ENCODE measurements at places on chromosomes 6 and 20.

GRCh38 chr20:17061715-17062114 is 165.1 kb upstream of the PCSK2 start:
- no peak for DNase-seq

GRCh38 chr6:54716010-54716409 is 130.6 kb upstream of the FAM83B start:
- DNase-seq: no peak

DNA sequence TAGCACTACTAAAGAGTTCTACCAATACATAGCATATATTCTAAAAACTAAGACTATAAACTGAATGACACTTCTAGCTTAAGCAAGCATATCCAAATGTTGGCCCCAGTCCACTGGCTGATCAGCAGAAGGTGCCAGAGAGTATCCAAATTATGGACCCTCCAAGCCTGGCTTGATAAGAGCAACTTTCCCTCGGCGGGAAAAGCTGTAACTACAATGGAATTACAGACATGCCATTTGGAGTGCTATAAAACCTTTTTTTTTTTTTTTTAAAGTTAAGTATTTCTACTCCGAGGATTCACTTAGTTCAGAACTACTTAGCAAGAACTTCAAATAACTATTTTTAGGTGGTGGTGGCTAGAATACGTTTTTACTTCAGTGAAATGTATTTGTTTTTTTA is 94.6 kb downstream of the EPB41L2 start:
- DNase-seq: no peak

GRCh38 chr6:135325624-135326424 is 144.7 kb downstream of the MYB start:
- no peak for DNase-seq

GRCh38 chr20:33993576-33994221 is at the start of gene RALY:
RALY (plus strand) TSS chr20:33993911; CDS start chr20:34072075, 78,164 bp downstream.
- peak; percentile 94 for DNase-seq

DNA sequence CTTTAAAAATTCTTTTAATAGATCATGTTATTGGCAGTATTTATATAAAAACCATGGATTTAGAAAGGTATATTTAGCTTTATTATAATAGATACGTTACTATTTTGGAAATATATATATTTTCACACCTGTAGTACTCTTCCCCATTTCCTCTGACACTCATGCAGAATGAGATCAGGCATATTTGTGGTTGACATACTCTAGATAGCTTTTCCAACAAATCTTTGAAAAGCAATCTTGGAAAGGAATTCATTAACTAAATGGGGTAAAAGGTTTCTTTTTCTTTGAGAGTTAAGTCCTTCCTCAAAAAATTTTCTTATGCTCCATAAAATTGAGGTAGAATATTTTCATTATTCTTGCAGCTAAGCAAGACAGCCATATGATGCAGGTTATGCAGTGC is 14.5 kb downstream of the ASF1A start:
- peak; percentile 47 for DNase-seq

- peak; percentile 70 for DNase-seq
Observed at GRCh38 chr20:46117704-46118467, at the start of gene CD40. CD40 (plus strand) TSS chr20:46118314; CDS start chr20:46118344, 30 bp downstream.

DNA sequence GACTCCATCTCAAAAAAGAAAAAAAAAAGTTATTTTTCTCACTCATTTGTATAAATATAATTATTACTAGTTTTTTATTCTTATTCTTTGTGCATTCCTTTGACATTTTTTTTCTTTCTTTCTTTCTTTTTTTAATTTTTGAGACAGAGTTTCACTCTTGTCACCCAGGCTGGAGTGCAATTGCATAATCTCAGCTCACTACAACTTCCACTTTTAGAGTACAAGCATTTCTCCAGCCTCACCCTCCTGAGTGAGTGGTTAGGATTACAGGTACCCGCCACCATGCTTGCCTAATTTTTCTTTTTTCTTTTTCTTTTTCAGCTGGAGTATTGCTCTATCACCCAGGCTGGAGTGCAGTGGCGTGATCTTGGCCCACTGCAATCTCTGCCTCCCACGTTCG is 51.4 kb upstream of the JARID2 start:
- DNase-seq: no peak

DNA sequence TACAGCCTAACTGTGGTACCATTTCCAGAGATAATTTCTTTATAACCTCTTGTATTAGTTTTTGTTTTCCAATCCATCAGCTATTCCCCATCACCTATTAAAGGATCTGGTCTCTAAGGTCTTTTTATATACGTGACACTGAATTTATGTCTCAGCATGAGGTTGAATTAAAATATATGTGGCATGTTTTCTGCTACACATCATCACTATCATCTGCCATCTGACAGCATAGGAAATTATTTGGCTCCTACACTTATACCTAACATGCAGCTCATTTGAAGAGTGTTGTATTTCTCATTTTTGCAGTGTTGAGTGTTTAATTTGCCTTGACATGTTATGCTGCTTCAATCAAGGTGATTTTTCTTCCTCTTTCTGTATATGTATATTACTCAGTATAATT is 100.3 kb downstream of the LIN28B start:
- DNase-seq: no peak

GRCh38 chr6:14375930-14376329 is 258.4 kb downstream of the CD83 start:
- no peak for DNase-seq

DNA sequence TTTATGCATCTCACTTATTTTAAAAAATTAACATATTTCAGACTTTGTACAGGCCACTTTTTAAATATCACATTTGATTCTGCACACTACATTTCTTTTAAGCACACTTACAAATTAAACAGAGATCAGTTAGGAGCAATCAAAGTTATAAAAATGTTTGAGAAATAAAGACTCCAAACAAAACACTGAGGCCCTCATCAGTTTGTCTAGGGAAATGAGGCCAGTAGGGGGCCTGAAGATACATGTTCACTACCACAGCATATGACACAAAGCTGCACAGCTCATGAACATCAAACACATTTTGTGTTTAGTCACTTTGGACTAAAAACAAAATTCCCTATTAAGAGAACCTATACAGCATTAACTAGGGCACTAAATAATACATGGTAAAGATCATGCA is 180.5 kb downstream of the PDE7B start:
- no peak for DNase-seq

- DNase-seq: no peak
Observed at GRCh38 chr6:36318690-36319435, 17.8 kb downstream of the BNIP5 start.

- no peak for DNase-seq
Observed at GRCh38 chr20:59765599-59766177, 161.3 kb downstream of the PHACTR3 start.

- DNase-seq: no peak
Observed at GRCh38 chr20:51022227-51022802, 592 bp downstream of the KCNG1 start.

- DNase-seq: peak; percentile 61
Observed at GRCh38 chr6:127013865-127014264, 104.6 kb upstream of the RSPO3 start.

- no peak for DNase-seq
Observed at GRCh38 chr6:44967481-44967880, 360.6 kb upstream of the RUNX2 start.

- no peak for DNase-seq
Observed at GRCh38 chr20:8254911-8255582, 123.0 kb downstream of the PLCB1 start.

GRCh38 chr6:147136057-147136456 is 68.2 kb upstream of the STXBP5 start:
- DNase-seq: no peak

DNA sequence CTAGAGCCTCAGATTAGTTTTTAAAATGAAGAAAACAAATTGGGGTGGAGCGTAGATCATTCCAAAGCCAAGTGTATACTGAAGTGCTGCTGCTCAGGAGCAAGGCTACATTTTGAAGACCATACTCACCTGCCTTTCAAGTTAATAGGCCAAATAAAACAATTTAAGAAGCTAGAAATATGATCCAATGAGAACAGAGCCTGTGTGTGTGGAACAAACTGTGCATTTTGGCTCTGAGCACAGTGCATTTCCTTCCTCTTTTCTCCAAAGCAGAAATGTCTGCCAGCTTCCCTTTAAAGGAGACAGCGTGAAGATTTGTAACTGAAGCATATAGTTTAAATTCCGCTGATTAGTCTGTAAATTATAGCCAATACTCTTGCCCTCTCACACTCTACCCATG is 3.2 kb upstream of the IFNGR1 start:
- DNase-seq: no peak

DNA sequence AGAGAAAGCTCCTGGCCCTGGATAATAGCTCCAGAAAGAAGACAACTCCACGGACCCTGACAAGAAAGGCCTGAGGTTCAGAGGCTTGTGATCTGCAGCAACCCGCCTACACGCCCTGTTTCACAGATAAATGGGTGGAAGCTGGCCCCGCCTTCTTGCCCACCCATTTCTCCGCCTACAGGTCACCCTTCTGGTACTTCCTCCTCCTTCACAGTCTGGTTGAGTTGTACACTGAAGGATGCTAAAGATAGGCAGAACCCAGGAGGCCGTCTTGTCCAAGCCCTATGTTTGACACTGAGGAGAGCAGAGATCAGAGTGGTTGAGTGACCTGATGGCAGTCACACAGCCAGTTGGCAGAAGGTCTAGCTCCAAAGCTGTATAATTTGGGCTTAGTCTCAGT is 34.2 kb upstream of the MDGA1 start:
- DNase-seq: no peak

GRCh38 chr20:8287340-8287739 is 155.3 kb downstream of the PLCB1 start:
- no peak for DNase-seq

DNA sequence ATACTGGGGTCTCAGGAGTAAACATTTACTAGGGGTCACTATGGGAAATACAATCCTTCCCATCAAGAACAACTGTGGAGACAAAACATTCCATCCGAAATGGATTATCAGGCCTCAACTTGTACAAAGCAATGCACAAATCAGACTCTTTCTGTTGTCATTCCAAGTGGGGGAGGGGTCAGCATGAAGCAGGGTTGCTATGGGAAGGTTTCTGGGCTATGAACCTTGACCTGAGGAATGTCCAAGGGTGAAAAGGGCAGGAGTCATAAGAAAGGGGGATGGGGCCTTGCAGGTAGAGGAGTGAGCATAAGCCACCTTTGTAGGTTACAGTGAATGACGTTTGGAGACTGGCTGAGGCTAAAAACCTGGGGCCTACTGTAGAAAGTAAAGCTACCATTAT is 3.1 kb downstream of the METTL24 start:
- no peak for DNase-seq

GRCh38 chr6:89045011-89045387 is 35.6 kb upstream of the PNRC1 start:
- DNase-seq: no peak

DNA sequence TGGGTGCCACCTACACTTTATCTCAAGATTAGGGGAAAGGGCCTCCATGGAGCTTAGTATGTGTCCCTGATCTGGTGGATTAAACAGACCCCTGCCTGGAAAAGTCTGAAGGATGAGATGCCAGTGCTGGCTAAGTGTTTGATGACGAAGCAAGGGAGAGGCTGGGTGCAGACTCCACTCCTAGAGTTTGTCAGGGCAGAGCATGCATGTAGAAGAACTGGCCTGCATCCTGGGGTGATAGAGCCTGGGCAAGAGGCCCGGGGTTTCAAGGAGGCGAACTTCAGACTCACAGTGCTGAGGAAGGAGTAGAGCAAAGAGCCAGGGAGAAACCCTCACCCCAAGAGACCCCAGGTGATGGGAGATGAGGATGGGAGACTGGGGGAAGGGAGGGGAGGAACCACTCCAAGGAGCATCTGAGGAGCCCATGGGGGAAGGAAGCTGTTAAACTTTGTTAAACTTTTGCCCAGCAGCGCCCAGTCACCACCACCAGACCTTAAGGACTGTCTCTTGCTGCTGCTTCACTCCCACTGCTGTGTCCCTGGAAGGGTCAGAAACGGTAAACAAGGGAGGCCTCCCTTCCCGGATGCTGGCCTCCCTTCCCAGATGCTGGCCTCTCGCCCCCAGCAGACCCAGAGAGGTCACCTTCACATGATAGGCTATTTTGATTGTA is 61.6 kb downstream of the RPRD1B start:
- no peak for DNase-seq

DNA sequence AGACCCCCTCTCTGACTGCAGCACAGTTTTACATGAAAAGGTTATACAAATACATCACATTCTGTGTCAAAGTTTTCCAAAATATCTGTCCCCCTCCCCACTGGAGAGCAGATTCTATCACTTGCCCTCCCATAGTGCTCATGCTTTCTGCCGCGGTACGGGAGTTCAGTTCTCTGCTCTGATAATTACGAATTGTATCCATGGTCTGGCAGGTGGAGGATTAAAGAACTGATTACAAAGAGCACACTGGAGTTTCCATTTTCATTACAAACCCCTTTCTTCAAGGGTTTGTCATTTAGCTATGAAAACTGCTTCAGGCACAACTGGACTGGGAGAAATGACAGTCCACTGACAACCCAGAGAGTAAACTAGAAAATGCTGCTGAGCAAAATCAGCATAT is 166.0 kb downstream of the PDSS2 start:
- DNase-seq: no peak

DNA sequence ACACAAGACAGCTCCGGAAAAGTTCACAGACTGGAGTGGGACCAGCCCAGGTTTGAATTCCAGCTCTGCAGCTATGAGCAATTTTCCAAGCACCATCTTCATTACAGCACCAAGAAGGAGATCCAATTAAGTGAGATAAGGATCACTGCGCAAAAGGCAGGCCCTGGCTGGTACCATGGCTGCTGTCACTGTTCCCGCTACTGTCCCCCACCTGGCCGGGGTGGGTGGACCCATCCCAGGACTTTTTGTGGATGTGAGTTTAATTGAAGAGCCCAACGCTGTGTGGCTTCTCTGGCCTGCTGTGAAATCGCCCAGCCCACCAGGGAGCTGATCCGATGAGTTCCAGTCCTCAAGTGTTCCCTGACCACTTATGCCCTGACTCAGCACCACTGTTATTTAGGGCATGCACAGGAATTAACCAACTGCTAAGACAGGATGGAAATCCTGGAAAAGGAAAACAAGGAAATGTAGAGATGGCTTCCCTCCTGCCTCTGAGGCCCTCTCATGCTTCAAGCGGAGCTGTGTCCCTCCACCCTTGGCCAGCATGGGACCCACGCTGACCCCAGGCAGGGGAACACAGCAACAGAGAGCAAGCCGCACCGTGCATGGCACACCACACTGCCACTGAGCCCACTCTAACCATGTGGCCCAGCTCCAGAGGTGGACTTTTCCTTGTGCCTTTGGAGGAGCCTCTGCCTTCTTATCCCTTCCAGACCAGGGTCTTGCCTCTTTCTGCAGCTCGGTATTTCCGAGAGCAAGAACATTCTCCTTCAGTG is 150.0 kb upstream of the CST7 start:
- DNase-seq: peak; percentile 19

- no peak for DNase-seq
Observed at GRCh38 chr20:34824806-34825529, 483 bp downstream of the NCOA6 start.

- DNase-seq: no peak
Observed at GRCh38 chr6:168427184-168427583, 13.8 kb upstream of the SMOC2 start.

GRCh38 chr6:150263765-150264404 is 104.9 kb upstream of the IYD start:
- DNase-seq: no peak

DNA sequence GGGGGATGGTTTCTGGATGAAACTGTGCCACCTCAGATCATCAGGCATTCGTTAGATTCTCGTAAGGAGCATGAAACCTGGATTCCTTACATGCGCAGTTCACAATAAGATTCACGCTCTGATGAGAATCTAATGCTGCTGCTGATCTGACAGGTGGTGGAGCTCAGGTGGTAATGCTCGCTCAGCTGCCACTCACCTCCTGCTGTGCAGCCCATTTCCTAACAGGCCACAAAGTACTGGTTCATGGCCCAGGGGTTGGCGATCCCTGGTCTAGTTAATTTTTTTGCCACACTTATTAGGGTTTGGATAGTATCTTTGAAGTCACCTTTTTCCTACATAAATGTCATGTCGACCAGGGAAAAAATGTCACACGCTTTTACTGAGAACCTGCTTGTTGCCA is 96.8 kb upstream of the MLIP start:
- DNase-seq: no peak

All from RCC 7860 (cell line).